Activated gamma-delta T cell (primary cell): ENCODE measurements at places on chromosomes 7 and 10.

DNA sequence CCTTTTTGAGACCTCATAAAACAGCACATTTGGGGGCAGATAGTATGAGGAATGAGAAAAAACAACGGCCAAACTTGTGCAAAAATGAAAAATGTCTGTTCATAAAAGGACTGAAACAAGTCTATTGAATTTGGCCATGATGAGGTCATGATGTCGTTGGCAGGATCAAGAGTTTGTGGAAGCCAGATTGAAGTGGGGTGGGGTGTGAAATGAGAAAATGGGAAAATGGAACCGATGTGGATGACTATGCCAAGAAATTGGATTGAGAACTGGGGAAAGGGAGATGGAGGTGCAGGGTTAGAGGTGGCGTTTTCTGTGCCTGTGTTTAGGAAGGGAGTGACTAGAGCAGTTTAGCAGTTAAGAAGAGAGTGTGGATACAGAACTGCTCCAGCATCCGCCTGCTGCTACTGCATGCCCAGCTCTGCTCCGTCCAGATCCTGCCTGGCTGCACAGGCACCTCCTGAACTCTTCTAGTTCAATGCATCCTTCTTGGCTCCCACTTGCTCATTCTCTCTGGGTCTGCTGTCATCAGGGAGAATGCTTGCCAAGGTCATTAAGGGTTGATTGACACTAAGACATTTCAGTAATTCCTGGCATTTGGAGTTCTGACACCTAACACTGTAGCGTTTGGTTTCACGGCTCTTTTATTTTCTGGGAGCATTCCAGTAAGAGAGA is 111.9 kb downstream of the GALNT17 start:
- DNase-seq = no peak

- no peak for DNase-seq
These were observed 18.3 kb downstream of the ZFAND2A start for GRCh38 chr7:1141651-1142050.

DNA sequence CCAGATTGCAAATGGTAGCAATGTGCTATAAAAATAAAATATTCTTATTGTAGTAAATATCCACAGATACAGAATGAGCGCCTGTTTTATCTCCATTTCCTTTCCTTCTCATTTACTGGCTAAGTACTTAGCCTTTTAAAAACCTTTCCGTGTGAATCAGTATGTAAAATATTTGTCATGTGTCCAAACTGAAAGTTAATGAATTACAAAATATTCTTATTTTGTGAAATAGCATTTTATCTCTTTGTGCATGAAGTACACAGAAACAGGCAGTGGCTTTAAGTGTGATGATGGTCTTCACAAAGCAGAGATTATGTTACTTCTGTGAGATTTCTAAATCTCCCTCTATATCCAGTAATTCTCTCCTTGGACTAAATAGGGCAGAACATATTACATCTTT is 56.7 kb upstream of the KIAA1217 start:
- DNase-seq = no peak

- no peak for DNase-seq
These were observed 161.0 kb downstream of the HGF start for GRCh38 chr7:81608748-81609382.

DNA sequence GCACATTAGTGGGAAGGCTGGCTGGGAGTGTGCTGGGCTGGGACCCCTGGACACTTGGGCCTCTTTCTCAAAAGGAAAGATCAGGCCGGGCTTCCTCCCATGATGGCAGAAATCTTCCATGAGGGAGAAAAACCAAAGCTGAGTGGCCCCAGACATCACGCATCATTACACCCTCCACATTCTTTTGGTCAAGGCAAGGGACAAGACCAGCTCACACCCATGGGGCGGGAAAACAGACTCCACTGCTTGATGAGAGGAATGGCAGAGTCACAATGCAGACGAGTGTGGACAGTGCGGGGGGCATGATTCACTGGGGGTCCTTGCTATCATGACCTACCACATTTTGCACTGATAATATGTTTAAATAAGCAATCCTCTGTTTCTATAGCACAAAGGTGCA is 73.3 kb downstream of the CREB3L2 start:
- no peak for DNase-seq

DNA sequence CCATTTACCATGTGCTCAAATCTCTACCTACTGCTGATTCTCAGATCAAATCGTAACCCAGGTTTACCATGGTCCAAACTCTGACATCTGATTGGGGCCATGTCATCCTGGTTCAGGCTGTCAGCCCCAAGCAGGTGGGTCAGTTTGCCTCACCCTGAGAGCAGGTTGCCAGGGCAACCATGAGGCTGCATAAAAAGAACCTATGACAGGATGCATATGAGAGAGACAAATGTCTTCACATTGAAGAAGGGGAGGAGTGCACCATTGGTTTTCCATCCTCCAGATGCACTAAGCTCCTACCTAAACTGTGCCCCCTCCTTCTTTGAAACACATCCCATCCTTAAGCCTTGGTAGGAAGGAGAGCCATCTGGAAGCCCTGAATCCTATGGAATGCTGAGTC is 10.2 kb downstream of the PRSS1 start:
- no peak for DNase-seq

DNA sequence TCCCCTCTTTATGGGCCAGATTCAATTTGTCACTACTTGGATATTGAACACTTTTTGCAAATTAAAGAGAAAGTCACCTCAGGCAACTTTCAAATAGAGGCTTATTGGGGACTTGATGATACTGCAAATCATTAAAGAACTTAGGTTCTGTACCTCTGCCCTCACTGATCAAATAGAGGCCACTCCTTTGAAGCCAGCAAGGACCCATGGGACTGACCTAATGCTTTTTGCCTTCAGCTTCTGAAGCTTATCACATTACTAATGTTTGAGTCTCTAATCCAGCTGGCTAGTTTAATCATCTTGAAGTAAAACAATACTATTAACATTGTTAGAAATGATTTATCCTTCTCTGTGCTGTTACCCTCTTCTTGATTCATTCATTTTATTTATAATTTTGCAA is 93.0 kb upstream of the ZNF800 start:
- DNase-seq = no peak

DNA sequence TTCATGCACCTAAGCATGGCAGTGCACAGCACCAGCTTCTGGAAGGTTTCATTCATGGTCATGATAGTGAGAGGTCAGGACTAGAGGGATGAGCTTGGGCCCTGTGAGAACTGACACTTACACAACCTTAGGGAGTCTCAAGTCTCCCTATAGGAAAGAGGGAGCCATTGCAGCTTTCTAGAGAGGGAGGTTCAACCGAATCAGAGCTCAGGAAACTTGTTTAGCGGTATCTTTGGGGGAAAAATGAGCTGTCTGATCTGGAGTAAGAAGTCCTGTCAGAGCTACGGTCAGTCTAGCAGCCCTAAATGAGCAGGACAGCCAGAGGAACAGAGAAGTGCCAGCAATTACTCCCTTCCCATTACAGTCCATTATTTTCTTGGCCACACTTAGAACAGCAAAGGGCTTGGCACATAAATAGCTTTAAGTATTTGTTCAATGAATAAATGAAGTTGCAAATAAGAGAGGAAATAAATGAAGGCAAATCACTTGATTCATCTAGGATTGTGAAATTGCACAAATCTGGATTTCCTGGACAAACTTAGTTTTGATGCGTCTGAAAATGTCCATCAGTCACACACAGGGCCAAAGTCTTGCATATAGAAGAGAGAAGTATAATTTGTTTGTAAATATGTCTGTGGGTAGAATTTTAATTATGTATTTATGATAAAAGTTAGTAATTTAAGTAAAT is 262.0 kb downstream of the GLI3 start:
- DNase-seq = no peak

DNA sequence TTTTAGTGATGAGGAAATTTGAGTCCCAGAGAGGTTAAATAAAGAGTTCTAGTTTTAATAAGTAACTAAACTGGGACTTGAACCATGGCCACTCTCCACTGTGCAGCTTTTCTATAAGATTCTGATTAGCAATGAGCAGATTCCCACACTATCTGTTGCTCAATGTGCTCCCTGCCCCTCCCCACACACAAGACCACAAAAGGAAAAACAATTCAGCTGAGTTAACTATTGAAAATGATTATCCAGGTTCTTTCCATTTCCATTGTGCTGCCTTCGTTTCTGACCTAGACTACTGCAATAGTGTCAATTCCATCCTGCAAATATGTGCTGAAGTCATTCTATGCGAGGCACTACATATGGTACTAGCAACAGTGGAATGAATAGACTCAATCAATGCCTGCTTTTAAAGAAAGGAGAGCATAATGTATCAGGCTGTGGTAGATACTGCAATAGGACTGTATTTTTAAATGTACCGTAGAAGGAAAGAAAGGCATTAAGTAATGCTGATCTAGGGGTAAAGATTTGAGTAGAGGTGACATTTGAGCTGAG is 97.0 kb downstream of the SEMA3C start:
- no peak for DNase-seq

DNA sequence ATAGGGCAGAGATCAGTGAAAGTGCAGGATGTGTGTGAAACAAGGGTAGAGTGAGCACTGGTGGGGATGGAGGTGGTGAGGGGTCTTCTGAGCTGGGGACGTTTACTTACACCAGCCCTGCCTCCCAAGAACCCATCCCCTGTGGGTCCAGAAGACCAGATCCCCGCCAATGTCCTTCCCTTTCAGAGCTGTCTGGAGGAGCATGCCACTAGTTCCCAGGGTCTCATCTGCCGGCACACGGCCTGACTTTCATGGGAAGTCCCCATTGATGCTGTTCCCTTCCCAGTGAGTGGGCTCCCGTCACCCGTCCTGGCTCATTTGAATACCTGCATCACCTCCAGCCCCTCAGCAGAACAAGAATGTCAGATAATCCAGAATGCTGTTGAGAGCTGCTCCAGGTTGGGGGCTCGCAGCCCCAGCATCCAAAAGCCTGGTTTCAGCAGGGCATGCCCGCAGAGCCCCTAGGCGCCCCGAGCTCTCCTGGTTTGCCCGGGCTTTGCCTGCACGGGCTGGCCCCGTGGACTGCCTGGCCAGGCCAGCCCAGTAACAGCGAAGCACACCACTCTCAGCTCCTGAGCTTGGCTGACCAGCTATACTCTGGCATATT is 246.7 kb downstream of the MGMT start:
- DNase-seq = no peak

- no peak for DNase-seq
These were observed 22.9 kb downstream of the PANK1 start for GRCh38 chr10:89622151-89622550.

DNA sequence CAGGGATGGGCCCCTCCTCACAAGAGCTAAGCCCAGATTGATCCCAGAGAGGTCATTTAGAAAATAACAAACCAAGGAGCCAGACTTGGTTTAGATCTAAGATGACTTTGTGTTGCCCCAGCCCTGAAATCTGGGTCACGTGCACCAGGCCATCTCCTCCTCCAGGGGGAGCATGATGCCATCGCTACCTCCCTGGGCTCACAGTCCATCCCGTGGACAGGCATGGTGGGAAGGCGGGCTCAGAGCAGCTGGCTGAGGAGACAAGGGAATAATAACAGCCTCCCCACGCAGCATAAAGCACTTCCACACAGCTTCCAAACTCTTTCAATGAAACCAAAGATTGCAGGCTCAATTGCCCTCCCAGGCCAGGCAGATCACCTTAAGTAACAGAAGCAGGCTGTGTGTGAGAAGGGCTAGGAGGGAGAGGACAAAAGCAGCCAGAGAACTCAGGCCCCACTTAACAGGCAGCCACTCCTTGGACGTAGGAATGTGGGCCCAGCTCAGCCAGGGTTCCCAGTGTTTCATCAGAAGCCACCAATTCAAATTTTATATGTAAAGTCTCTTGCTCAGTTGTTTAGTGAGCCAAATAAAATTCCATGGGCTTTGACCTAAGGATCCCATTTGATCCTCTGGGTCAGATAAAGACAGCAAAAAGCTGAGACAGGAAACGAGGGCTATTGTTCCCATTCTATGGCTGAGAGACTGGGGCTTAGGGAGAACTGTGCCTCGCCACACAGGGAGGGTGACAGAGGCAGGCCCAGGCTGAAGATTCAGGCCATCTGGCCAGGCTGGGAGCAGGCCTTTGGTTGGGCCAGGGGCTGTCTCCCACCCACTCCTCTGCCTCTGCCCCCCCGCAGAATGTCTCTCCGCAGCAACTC is 100.2 kb downstream of the COL13A1 start:
- DNase-seq = no peak

- DNase-seq = no peak
These were observed 77.6 kb upstream of the EN2 start for GRCh38 chr7:155380221-155380861.

DNA sequence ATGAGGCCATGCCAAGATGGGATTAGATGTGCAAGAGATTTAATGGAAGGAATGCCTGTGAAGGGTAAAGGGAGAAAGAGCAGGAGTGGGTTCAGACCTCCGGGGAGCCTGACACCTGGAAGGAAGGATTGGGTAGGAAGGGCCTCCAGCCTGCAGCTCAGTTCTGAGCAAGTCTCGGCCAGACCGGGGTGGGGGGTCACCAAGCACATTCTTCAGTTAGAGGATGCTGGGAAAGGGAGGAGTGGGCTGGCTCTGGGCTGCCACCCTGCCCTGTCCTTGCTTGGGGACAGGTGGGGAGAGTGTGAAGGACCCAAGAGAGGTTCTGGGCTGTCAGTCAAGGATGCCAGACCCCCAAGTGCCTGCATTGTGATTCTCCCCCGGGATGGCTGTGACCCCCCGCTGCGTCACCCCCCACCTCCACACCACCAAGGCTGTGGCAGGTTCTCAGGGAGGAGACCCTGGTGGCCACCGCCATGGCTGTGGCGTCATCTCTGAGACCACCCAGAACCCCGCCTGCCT is 16.5 kb upstream of the PRKAG2 start:
- no peak for DNase-seq

DNA sequence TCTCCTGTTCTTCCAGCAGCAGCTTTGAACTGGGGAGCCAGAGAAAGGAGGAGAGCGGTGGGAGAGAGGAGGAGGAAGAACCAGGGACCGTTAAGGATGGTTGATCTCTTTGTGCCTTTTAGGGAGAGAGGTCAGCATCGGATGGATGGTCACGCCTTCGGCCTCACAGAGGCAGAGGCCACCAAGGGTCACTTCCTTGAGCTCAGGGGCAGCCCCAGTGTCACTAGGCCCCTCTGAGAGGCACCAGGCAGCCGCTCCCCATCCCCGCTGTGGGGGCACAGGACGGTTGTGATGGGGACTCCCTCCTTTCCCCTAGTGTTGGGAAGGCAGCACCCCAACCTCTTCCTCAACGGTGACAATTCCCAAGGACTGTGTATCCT is 121.4 kb downstream of the DNAJB6 start:
- DNase-seq = no peak

GRCh38 chr10:85959239-85959638 is 407.4 kb downstream of the GRID1 start:
- no peak for DNase-seq

DNA sequence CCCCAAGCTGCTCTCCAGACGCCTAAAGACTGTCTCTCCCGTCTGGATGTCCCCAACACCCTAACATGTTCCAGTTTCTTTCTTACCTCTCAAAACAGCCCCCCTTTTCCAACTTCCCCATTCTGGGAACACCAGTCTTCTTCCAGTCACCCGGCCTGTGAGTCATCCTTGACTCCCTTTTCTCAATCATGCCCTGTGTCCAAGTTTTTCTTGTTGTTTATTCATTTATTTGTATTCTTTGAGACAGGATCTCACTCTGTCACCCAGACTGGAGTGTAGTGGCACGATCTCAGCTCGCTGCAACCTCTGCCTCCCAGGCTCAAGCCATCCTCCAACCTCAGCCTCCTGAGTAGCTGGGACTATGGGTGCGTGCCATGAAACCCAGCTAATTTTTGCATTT is 15.6 kb downstream of the SNX10 start:
- no peak for DNase-seq
